ENCODE measurements at places on chromosomes 5 and 9. TPM values are rescaled to one million over a fixed set of nuclear protein-coding genes. Genes with fewer than 3 reads are reported as not detected.

DNA sequence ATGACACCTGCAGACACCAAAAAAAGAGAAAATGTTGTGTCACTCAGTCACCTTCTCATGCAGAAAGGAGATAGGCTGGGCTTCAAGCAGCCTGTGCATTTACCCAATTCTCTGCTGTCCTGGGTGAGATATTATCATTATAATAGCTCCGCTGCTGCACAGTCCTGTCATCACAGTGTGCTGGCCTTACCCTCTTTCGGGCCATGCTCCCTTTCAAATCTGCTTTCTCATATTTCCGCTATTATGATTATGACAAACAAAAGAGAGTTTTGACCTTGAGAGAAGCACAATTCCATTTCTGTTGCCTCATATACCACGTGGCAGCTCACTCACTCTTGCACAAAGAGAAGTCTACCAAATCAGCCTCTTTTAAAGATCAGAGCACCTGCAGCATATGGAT is 1350.1 kb upstream of the ACO1 start:
- no peaks in the 10 kb centered on the region for H3K4me1 ChIP-seq
- no peaks in the 10 kb centered on the region for H3K36me3 ChIP-seq
- no peak overlapping the region for H3K27ac ChIP-seq
- no peaks in the 10 kb centered on the region for H3K27me3 ChIP-seq

The GRXCR2 gene
- total RNA-seq = not detected

The HTR4 gene
- total RNA-seq = 1.7 TPM

- H3K27me3 ChIP-seq = no peaks in the 10 kb centered on the region
- peak overlapping the region; percentile 83 for H3K4me3 ChIP-seq
- H3K4me1 ChIP-seq = no peaks in the 10 kb centered on the region
Observed at GRCh38 chr9:81685763-81686613, 3.4 kb downstream of the TLE1 start.

- H3K27me3 ChIP-seq = no peaks in the 10 kb centered on the region
- H3K4me3 ChIP-seq = no peak overlapping the region
Observed at GRCh38 chr5:113203916-113204315, 227.3 kb downstream of the DCP2 start.

DNA sequence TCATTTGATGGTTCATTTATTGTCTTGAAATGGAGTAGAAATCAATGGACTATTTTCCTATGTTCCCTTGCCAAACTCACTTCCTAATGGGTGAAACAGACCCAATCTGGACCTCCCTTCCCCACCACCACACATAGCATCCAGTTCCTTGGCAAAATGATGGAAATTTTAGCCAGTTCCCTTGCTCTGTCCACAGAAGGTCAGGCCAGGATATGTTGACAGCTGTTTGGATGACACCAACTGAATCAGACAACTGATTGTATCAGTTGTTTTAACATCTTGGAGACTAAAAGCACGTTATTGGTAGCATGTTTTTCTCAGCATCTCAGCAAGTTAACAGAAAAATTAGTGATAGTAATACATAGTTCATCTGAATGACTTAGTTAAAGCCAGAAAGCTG is 534.8 kb downstream of the PSAT1 start:
- no peak overlapping the region for H3K4me3 ChIP-seq
- H3K36me3 ChIP-seq = no peaks in the 10 kb centered on the region
- H3K27me3 ChIP-seq = no peaks in the 10 kb centered on the region
- no peak overlapping the region for H3K27ac ChIP-seq
- H3K4me1 ChIP-seq = no peaks in the 10 kb centered on the region
- DNase-seq = no peak

DNA sequence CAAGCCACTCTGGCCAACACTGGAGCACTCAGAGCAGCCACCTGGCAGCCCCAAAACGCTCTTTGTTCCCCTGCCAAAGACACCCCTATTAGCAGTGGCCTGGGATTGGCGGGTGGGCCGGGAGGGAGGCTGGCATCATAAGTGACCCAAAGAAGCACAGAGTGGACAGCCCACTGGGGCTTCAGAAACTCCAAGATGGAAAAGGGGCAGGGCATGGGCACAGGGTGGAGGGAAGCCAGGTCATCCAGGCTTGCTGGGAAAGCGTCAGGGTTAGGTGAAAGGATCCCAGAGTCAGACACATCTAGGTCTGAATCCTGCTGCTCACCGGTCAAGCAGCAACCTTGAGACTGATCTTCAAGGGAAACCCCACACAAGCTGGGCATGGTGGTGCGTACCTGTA is 14.8 kb downstream of the EEIG1 start:
- H3K27ac ChIP-seq = peak overlapping the region; percentile 99
- no peak for DNase-seq
- H3K4me3 ChIP-seq = peak overlapping the region; percentile 26
- no peaks in the 10 kb centered on the region for H3K36me3 ChIP-seq
- no peaks in the 10 kb centered on the region for H3K27me3 ChIP-seq

DNA sequence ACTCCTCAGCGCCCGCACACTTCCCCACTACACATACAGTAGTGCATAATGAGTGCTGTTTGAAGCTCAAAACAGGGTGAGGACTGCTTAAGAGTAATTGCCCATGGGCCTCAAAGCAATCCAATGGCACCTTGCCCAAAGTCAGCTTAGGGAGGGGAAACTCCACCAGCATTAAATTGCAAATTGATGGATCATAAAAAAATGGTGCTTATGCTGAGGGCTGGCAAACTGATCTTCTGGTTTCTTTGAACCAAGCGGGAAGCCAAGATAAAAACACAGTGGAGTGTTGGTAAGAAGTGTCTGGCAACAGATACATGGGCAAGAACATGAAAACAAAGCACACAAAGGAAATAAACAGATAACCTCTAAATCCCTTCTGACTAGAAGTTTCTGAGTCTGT is 28.0 kb downstream of the TLE1 start:
- no peak for DNase-seq
- H3K4me3 ChIP-seq = no peak overlapping the region
- peaks cover 36% of the 10 kb centered on the region for H3K4me1 ChIP-seq
- no peak overlapping the region for H3K27ac ChIP-seq

DNA sequence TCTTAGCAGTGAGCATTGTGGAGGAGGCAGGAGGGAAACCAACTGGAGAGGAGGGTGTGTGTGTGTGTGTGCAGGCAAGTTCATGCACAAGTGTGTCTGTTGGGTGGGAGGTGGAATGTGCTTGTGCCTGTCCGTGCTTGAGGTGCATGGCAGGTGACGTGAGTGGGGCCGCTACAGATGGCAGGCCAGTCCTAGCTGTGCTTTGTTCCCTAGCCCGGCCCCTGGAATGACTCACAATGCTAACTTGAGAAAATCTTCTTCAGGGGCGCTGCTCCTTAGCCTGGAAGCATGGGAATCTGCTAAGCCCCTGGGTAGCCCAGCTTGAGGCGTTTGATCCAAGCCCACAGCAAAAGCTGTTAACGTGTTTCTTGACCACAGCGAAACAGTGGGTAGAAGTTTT is 25.0 kb upstream of the DMRT2 start:
- H3K27ac ChIP-seq = no peak overlapping the region
- no peak for DNase-seq
- no peaks in the 10 kb centered on the region for H3K36me3 ChIP-seq
- no peaks in the 10 kb centered on the region for H3K4me1 ChIP-seq
- H3K4me3 ChIP-seq = no peak overlapping the region
- H3K27me3 ChIP-seq = no peaks in the 10 kb centered on the region

The PPWD1 gene
- total RNA-seq = 77.7 TPM

- H3K4me3 ChIP-seq = no peak overlapping the region
- no peaks in the 10 kb centered on the region for H3K4me1 ChIP-seq
- no peaks in the 10 kb centered on the region for H3K27me3 ChIP-seq
- H3K36me3 ChIP-seq = no peaks in the 10 kb centered on the region
Observed at GRCh38 chr9:89878003-89878411, 273.2 kb downstream of the GADD45G start.

DNA sequence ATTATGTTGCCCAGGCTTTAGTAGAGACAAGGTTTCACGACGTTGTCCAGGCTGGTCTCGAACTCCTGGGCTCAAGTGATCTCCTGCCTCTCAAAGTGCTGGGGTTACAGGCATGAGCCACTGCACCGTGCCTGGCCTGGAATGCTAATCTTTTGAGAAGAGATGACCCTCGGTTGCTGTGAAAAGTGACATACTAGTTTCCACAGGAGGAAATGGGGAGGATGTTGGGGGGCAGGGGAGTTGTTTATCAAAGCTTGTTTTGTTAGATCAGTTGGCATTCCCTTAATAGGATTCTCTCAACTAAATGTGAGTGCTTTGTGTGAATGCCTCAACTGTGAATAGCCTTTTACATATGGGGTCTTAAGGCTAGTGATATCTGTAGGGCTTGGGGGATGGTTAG is 16.4 kb upstream of the MATR3 start:
- no peak overlapping the region for H3K27ac ChIP-seq
- H3K4me1 ChIP-seq = peaks cover 18% of the 10 kb centered on the region
- H3K27me3 ChIP-seq = no peaks in the 10 kb centered on the region
- H3K36me3 ChIP-seq = peaks cover 5% of the 10 kb centered on the region

GRCh38 chr5:31656806-31657205 is 17.9 kb downstream of the PDZD2 start:
- no peaks in the 10 kb centered on the region for H3K4me1 ChIP-seq
- H3K4me3 ChIP-seq = no peak overlapping the region
- no peak overlapping the region for H3K27ac ChIP-seq
- DNase-seq = no peak
- no peaks in the 10 kb centered on the region for H3K36me3 ChIP-seq

- peaks cover 31% of the 10 kb centered on the region for H3K4me1 ChIP-seq
- no peak overlapping the region for H3K4me3 ChIP-seq
- no peak for DNase-seq
- H3K27me3 ChIP-seq = no peaks in the 10 kb centered on the region
- no peaks in the 10 kb centered on the region for H3K36me3 ChIP-seq
- H3K27ac ChIP-seq = no peak overlapping the region
Observed at GRCh38 chr5:72722792-72723452, 93.5 kb upstream of the TNPO1 start.

DNA sequence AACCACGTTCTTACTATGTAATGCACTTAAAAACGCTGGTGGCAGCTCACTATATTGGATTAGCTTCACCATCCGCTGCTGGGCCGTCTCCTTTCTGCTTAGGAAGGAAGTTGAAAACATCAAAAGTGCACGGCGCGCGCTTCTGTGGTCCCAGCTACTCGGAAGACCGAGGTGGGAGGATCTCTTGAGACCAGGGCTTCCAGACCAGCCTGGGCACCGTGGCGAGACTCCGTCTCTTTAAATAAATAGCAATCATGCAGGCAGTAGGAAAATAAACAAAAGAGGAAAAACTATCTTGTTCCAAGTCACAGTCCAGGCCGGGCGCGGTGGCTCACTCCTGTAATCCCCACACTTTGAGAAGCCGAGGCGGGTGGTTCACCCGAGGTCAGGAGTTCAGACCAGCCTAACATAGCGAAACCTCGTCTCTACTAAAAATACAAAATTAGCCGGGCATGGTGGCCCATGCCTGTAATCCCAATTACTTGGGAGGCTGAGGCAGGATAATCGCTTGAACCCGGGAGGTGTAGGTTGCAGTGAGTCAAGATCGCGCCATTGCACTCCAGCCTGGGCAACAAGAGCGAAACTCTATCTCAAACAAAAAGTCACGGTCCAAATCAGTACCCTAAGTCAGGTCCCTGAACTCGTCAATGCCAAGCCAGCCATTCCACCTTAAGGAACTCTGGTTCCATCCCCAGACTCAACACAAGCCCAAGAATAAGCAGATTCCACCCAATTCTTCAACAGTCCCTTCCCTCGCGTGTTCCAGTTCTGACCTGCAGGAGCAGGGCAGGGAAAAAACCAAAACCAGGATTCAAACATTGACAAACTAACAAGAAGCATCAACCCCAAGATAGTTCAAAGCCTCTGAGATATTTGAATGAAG is 1.0 kb upstream of the GOLGA1 start:
- peak overlapping the region; percentile 94 for H3K27ac ChIP-seq
- H3K4me3 ChIP-seq = peak overlapping the region; percentile 73
- H3K27me3 ChIP-seq = no peaks in the 10 kb centered on the region
- H3K4me1 ChIP-seq = peaks cover 16% of the 10 kb centered on the region

DNA sequence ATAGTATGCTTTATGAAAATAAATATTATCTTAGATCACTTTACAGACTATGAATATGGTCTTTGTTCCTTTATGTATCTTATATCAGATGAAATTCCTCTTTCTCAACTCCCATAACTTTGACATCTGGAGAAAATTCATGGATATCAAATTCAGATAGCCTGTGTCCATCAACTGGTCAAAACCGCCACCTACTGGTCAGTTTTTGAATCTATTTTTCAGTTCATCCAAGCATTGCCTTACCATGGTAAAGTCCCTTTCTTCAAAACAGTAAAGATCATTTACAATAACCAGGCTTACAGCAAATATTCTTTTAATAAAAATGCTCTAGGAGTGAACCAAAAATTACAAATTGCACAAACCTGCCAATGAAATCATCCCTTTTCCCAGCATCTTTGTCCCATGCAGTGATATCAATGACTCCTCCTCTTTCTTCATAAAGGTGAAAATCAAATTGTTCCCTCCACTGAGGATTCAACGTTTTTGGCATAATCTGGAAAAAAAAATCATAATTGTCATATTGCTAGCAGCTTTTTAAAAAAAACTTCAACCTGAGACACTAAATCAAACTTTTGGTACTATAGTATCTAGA is 290.5 kb downstream of the SLF1 start:
- no peaks in the 10 kb centered on the region for H3K4me1 ChIP-seq
- no peak overlapping the region for H3K4me3 ChIP-seq
- DNase-seq = no peak
- H3K27me3 ChIP-seq = no peaks in the 10 kb centered on the region
- H3K36me3 ChIP-seq = no peaks in the 10 kb centered on the region

DNA sequence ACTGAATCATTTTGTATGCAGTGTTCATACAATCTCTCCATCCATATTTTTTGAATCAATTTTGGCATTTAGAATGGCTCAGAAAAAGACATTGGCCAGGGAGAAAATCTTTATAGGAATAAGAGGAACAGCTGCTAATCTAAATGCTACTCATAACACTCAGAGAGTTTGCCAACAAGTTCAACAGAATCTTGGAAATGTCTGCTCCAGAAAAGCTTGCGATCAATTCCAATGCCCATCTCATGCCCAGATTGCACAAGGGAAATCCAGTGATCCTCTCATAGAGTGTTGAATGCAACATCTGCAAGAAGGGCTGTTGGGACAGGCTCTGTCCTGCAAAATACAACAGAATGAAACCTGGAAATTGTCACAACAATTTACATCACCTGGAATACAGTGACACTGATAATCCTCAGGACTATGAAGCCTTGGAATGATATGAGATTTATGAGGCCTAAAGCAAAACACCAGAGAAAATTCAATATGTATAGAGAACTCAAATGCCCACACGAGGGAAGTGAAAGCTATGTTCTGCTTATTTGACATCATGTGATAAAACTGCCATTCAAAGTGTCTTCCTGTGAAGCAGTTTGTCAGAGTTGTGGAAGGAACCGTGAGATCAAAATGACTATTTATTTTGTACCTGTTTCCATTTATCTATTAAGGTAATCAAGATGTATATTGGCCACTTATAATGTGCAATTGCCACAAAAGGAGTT is 190.1 kb downstream of the PARP8 start:
- H3K4me3 ChIP-seq = no peak overlapping the region
- no peaks in the 10 kb centered on the region for H3K27me3 ChIP-seq

GRCh38 chr5:154444556-154445421 is 1.0 kb upstream of the SAP30L start:
- H3K27me3 ChIP-seq = no peaks in the 10 kb centered on the region
- no peak for DNase-seq
- peak overlapping the region; percentile 91 for H3K27ac ChIP-seq

GRCh38 chr5:160271396-160271795 is 41.0 kb downstream of the CCNJL start:
- no peaks in the 10 kb centered on the region for H3K4me1 ChIP-seq
- no peaks in the 10 kb centered on the region for H3K36me3 ChIP-seq
- DNase-seq = no peak
- no peaks in the 10 kb centered on the region for H3K27me3 ChIP-seq

The SERF1B gene
- total RNA-seq = 36.5 TPM

Data from sigmoid colon (tissue), 7 donors.